ENCODE measurements at places on chromosomes 5 and 9.

- peaks cover 67% of the 10 kb centered on the region for H3K27me3 ChIP-seq
- H3K36me3 ChIP-seq: no peaks in the 10 kb centered on the region
- DNase-seq: no peak
- peaks cover 22% of the 10 kb centered on the region for H3K4me1 ChIP-seq
Observed at GRCh38 chr5:95621839-95622629, 2.1 kb downstream of the GPR150 start.

GRCh38 chr5:173775261-173776197, 112.6 kb upstream of the CPEB4 start:
- no peaks in the 10 kb centered on the region for H3K27me3 ChIP-seq
- H3K36me3 ChIP-seq: no peaks in the 10 kb centered on the region
- no peak for DNase-seq

GRCh38 chr5:116577064-116577788, 2.6 kb upstream of the SEMA6A start:
- no peak overlapping the region for H3K27ac ChIP-seq
- peak overlapping the region; percentile 98 for H3K4me3 ChIP-seq
- H3K36me3 ChIP-seq: no peaks in the 10 kb centered on the region
- no peaks in the 10 kb centered on the region for H3K27me3 ChIP-seq
- peaks cover 34% of the 10 kb centered on the region for H3K4me1 ChIP-seq

GRCh38 chr9:72911816-72912215, 41.0 kb downstream of the ALDH1A1 start:
- no peak overlapping the region for H3K27ac ChIP-seq
- DNase-seq: no peak
- H3K27me3 ChIP-seq: no peaks in the 10 kb centered on the region

GRCh38 chr5:10502578-10502977, 60.9 kb downstream of the ROPN1L start:
- no peak overlapping the region for H3K4me3 ChIP-seq
- no peaks in the 10 kb centered on the region for H3K27me3 ChIP-seq
- no peak for DNase-seq
- H3K36me3 ChIP-seq: no peaks in the 10 kb centered on the region
- H3K4me1 ChIP-seq: peaks cover 20% of the 10 kb centered on the region

- H3K36me3 ChIP-seq: no peaks in the 10 kb centered on the region
- no peak for DNase-seq
- H3K27ac ChIP-seq: no peak overlapping the region
- no peaks in the 10 kb centered on the region for H3K4me1 ChIP-seq
- peaks cover 69% of the 10 kb centered on the region for H3K27me3 ChIP-seq
Observed at GRCh38 chr5:176784218-176785165, 25.9 kb upstream of the UNC5A start.

- DNase-seq: no peak
- peaks cover 5% of the 10 kb centered on the region for H3K4me1 ChIP-seq
- H3K27ac ChIP-seq: no peak overlapping the region
- no peak overlapping the region for H3K4me3 ChIP-seq
Observed at GRCh38 chr9:105359892-105360291, 87.9 kb upstream of the FSD1L start.

Measured in mesothelial cell of epicardium (in vitro differentiated cells).